ENCODE measurements at places on chromosomes 12 and 14. TPM values are rescaled to one million over a fixed set of nuclear protein-coding genes. Genes with fewer than 3 reads are reported as not detected.

TPH2 gene
- total RNA-seq, result not detected

NOVA1 gene
- total RNA-seq, result 1.4 TPM

- DNase-seq, result no peak
Observed at GRCh38 chr14:54568821-54569595, 2.1 kb downstream of the SAMD4A start.

TEAD4 gene
- total RNA-seq, result 37.9 TPM

- no peak for DNase-seq
Observed at GRCh38 chr12:64500394-64500793, 48.5 kb downstream of the TBK1 start.

- no peak for DNase-seq
Observed at GRCh38 chr12:54154681-54155186, 34.1 kb downstream of the SMUG1 start.

- DNase-seq, result no peak
Observed at GRCh38 chr14:90567191-90567590, 170.4 kb downstream of the CALM1 start.

DNA sequence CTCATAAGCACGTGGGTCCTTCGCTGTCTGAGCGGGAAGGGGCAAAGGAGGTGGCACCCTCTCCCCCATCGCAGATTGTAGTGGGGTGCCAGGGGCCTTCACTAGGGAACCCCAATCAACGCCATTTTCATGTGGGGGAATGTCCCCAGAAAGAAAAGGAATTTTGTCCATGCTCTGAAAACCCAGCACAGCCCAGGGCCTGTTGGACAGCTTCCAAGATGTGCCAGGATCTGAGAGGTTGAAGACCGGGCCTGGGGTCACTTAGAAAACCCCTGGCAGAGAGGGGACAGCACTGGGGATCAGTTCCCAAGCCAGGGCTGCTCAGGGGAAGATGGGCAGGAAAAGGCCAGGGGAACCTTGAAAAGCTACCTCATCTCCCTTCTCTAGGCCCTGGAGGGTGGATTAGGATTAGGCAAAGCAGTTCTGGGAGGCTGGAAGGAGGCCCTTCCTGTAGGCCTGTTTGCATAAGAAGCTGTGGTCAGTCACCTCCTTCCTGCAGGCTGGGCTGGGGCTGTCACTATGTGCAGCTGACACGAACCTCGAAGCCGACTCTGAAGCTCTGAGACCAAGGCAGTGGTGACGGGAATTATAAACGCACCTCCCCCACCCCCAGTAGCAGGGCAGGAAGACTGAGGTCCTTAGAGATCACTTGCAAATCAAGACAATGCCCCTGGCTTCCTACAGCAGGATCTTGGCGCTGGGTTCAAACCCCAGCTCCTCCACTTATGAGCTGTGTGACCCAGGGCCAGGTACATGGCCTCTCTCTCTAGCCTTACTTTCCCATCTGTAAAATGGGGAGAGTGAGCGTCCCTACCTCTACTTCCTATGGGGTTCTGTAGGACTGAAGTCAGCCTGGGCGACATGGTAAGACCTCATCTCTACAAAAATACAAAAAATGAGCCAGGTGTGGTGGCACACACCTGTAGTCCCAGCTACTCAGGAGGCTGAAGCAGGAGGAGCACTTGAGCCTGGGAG is 29.0 kb downstream of the TESC start:
- no peak for DNase-seq

CCDC38 gene
- not detected for total RNA-seq

CD163L1 gene
- 4.2 TPM for total RNA-seq

DNA sequence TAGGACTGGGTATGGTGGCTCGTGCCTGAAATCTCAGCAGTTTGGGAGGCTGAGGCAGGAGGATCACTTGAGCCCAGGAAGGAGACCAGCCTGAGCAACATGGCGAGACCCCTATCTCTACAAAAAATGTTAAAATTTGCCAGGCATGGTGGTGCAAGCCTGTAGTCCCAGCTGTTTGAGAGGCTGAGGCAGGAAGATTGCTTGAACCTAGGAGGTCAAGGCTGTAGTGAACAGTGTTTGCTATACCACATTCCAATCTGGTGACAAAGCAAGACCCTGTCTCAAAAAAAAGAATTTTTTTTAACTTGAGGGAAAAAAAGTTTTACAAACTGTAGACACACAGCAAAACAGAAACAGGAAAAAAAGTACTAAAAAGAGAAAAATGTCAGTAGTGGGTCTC is 2.3 kb upstream of the MAP3K9 start:
- DNase-seq, result no peak

IFI27 gene
- under 0.01 TPM for total RNA-seq

ITGB7 gene
- total RNA-seq, result 0.75 TPM

DNA sequence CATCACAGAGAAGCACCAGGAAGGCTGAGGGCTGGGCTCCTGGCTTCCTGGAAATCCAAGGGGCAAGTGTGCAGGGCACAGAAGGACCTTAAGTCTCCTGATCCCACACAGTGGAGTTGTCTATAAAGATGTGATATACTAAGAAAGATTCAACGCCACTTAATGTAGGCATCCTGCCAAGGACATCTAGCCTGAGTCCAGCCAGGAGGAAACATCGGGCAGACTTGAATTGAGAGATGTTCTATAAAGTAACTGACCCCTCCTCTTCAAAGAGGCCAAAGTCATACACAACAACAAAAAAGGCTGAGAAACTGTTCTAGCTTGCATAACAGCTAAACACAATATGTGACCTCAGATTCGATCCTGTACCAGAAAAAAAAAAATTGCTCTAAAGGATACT is 299.5 kb upstream of the NOS1 start:
- DNase-seq, result no peak

- no peak for DNase-seq
Observed at GRCh38 chr12:74440469-74440868, 97.2 kb upstream of the ATXN7L3B start.

GRCh38 chr12:19908830-19909229 is 459.5 kb upstream of the PDE3A start:
- DNase-seq, result no peak

- DNase-seq, result no peak
Observed at GRCh38 chr14:23787436-23787835, 151.3 kb downstream of the DHRS2 start.

GRCh38 chr12:116353958-116354357 is 76.5 kb upstream of the MED13L start:
- no peak for DNase-seq

DNA sequence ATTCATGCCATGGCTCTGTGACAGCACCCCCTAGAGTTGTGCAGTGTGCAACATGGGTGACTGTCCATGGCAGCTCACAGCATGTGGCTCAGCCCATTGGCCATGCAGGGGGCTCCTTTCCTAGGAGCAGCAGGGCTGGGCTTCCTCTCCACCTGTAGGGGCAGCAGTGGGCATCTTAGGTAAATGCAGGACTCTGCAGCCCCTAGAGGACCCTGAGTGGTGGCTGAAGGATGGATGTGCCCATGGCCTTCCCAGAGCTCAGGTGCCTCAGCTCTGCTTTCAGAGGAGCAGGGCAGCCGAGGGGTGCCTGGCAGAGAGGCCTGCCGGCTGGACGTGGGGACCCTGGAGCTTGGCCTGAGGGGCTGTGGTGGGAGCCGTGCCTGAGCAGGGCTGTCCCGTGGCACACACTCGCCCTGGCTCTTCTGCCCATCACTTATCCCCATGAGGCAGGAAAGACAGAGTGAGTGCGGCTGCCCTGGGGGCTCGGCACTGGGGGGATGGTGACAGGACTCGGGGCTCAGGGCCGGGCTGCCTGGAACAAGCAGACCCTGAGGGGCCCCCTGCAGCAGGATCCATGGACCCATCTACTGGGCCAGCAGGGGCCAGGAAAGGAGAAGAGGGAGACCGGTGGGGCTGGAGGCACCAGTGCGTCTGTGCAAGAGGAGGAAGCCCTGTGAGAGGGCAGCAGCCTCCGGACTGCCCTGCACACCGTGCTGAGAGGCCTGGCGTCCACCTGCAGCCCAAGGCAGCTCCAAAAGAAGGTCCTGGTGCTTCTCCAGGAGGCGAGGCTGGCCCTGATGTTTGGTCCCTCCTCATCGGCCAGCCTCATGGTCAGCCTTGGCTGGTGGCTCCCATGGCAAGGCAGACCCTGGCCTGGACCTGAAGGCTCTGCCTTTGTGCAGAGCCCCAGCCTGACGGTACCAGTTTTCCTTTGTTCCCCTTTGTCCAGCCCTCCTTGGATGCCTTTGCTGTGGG is 7.6 kb downstream of the ADSS1 start:
- no peak for DNase-seq

DNA sequence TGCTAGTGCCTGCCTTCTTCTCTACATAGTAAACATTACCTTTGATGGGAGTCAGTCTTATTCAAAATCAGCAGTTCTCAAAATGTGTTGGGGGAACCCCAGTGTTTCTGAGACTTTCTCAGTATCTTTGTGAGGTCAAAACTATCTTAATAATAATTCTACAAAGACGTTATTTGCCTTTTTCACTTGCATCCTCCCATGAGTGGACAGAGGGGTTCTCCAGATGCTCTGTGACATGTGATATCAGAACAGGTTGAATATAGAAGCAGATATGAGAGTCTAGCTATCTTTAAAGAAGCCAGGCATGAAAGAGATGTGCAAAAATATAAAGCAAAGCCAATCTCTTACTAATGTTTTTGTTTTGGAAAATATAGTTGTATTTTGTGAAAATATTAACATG is 144.7 kb downstream of the KTN1 start:
- no peak for DNase-seq

DAZAP2 gene
- total RNA-seq, result 271 TPM

ZFHX2 gene
- total RNA-seq, result 2.6 TPM

GRCh38 chr12:68919581-68920239 is 13.3 kb downstream of the CPM start:
- DNase-seq, result no peak

DNA sequence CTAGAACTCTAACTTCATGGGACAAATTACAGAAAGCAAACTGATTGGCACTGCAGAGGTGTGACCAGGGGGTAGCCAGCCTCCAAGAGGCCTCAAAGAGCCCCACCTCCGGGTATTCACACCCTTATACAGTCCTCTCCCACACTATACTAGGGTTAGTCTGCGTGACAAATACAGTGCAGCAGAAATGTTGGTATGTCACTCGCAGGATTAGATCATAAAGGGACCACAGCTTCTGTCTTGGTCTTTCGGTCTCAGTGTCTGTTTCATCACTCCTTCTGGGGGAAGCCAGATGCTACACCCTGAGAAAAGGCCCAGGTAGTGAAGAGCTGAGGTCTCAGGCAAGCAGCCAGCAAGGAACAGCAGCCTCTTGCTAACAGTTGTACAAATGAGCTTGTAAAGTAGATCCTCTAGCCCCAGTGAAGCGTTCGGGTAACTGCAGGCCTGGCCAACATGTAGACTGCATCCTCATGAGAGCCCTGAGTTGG is 68.9 kb upstream of the SAV1 start:
- DNase-seq, result no peak

DNA sequence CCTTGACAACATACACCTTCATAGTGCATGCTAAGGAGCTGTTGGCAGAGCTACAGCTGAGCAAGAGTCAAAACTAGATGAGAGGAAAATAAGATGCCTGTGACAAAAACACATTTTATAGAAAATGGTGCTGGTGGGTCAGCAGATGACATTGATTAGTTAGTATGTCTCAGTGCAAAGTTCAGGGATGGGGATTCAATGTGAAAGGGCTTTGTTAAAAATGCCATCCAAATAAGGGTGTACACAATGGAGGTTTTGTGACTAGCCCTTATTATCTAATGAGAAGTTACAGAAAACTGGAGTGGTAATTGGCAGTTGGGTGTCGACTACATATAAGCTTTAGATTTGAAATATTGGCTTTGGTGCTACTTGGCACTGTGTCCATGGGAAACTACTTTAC is 169.0 kb downstream of the MON2 start:
- no peak for DNase-seq

GRCh38 chr12:20024194-20024593 is 344.1 kb upstream of the PDE3A start:
- DNase-seq, result no peak

Data from kidney epithelial cell (primary cell).